ENCODE measurements at places on chromosomes 5 and 9.

- DNase-seq: no peak
Observed at GRCh38 chr5:7501061-7501460, 105.1 kb downstream of the ADCY2 start.

- DNase-seq: no peak
Observed at GRCh38 chr9:97695995-97696802, 941 bp downstream of the XPA start.

DNA sequence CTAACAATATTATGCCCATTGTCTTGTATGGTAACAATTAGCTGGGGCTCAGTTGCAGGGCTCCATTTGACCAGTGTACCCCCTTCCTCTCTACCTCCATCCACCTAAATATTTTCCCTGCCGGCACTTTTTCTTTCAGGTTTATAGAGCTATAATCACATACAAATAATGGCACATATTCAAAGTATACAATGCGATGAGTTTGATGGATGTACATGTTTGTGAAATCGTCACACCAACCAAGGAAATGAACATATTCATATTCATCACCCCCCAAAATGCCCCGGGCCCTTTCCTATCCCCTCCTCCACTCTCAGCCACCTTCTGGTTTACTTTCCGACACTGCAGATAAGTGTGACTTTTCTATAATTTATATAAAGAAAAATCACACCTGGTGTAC, 351.5 kb downstream of the GADD45G start:
- no peak for DNase-seq

GRCh38 chr9:111873901-111874300, 22.7 kb upstream of the UGCG start:
- DNase-seq: no peak

GRCh38 chr5:135697251-135697958, 118.6 kb upstream of the CXCL14 start:
- no peak for DNase-seq

DNA sequence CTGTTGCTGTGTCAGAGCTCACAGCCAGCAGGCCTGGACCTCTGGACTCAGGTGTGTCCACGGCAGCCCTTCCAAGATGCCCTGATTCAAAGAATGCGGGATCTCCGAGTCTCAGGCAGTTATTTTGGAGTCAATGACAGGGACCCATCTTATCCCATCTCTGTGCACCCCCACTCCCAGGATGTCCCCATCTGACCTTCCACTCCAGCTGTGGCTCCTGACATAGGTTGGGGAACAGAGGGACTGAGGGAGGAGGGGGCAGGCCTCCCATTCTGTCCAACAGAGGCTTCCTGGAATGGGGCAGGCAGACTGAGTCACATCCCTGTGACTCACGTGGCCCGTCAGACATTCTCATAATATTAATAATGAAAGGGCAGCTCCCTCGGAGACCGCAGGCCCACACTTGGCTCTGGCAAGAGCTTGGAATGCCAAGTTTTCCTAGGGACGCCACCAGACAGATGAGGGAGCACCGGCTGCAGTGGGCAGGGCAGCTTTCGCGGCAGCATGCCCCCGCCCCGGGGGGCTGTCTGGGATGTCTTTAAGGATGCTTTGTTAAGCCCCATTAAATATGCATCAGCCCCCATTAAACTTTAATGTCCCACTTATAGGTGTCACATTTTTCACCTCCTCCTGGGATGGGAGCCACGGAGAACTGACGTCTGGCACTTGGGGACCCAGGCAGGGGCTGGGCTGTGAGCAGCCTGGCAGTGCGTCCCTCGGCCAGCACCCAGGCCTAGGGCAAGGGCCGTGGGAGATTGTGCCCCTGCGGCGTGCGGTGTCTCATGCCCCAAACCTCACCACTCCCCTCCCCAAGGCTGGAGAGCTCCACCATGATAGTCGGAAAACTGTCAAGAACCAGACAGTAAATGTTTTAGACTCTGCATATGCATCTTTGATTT, 23.6 kb upstream of the FIBCD1 start:
- DNase-seq: peak; percentile 52
